Hematopoietic multipotent progenitor cell treated with erythropoietin and hydrocortisone succinate and interleukin-3 and kit ligand, for 6 days (in vitro differentiated cells): ENCODE measurements at places on chromosomes 2 and 18.

DNA sequence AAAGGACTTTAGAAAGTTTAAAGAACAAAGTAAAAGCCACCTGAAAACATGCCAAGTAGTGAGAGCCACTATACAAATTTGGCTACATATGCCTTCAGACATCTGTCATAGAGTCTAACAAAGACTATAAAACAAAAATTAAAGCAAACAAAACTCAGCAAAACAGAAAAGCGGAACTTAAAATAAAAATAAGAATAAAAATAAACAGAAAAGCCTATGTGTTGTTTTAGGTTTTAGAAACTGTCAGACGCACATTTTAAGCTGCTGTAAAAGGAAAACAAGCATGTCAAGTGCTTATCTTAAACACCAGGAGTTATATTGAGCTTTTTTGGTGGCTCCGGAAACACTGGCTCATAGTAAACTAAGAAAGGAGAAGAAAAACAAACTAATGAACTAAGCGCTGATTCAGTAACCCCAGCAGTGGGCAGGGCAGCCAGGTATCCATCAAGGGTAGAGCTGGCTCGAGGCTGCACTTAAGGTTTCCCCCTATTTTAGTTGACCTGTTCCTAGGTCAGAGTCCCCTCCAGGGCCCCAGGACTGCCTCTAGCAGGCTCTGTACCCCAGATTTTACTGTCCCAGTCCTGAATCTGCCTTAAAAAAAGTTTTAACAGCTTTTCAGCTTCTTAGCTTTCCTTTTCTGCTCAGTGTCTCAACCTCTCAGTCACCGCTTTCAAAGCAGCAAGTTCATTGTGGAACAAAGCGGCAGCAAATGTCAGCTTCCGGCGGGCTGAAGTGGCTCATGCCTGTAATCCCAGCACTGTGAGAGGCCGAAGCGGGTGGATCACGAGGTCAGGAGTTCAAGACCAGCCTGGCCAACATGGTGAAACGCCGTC, 15.4 kb upstream of the RMC1 start:
- DNase-seq, result peak; percentile 86

DNA sequence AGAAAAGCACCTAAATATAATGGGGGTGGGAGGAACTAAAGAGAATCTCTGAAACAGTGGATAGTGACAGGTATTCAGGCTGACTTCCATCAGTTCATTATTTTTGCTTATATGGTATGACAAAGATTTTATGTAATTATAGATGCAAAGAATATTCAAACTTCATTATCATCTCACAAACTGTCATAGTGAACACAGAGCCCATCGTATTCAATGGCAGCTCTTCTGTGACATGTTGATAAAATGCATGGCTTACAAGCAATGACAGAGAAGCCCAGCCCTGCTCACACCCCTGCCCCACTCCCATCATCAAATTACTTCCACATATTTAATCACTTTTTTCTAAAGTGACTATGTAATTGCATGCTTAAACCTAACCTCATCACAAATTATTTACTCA, 904.3 kb downstream of the LRP1B start:
- no peak for DNase-seq

DNA sequence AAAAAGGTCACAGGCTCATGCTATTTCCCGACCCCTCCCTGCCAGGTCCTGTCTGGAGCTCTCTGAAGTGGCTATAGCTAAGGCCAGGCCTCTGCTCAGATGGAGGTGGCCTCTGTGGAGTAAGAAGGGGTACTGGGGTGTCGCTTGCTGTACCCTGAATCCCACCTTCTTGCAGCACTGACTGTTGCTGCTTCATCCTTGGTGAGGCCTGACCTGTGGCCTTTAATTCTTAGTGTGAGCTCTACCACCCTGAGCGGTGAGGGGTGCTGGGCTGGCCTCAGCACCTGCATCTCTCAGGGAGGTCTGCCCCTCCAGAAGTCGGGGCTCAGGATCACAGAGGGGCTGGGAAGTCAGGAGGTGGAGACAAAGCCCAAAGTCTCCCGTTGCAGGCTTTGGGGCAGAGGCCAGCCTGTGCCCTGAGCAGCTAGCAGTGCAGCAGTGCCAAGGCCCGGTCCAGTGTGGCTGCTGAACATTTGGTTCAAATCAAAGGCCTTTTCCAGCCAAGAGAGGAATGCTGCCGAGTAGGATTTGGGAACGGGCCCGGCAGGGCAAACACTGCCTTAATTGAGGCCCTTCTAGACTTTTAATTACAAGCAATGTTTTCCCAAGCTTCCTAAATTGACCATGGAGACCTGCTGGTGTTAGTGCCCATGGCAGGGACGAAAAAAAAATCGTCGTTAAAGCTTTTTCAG, 133.5 kb upstream of the HAAO start:
- DNase-seq, result no peak

DNA sequence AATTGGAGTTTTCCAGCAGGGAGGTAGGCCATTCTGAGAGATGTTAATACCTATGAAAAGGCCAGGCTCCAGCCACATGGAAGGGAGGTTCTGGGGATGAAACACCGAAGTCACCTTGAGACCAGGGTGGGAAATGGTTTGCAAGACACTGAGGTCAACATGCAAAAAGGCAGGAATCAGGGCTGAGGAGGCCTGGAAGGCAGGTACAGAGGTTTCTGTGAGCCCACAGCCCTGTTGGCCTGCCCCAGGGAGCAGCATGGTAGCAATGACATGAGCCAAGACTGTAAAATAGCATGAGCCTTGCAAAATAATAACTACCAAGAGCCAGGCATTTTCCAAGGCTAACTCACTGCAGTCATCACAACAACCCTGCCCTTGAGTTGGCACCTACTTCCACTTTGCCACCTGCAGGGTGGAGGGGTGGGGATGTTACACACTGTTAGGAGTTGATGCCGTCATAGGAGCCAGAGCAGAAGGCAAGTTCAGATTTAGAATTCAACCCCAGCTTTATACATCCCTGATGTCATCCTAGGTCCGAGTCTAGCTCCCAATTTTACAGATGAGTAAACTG, 61.3 kb downstream of the ZBTB7C start:
- no peak for DNase-seq

- no peak for DNase-seq
Observed at GRCh38 chr2:221549143-221549542, 23.0 kb downstream of the EPHA4 start.

- DNase-seq, result no peak
Observed at GRCh38 chr2:31896293-31896692, 114.5 kb downstream of the MEMO1 start.

DNA sequence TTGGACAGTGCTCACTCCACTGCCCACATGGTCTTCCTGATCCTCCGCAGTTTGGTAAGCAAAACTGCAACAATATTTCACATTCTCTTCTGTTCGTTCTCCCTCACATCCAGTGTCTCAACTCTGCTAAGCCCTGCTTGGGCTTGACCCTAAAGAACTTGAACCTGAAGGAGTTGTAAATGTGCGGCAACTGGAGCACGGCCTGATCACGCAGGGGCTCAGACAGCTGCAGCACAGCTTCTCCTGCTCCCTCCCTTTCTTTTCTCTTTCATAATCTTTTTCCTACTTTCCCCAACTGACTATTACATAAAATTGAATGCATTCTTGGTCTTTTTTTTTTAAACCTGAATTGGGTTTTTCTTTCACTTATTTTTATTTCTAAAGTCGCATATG, 10.2 kb downstream of the CYRIA start:
- DNase-seq, result no peak

GRCh38 chr18:31801078-31801477, 40.4 kb upstream of the SLC25A52 start:
- DNase-seq, result no peak

- DNase-seq, result peak; percentile 54
Observed at GRCh38 chr2:5691985-5692529, at the start of gene SOX11. Gene SOX11 (plus strand): TSS chr2:5692384. CDS start chr2:5692722, 338 bp downstream.

GRCh38 chr2:205868773-205869333, 186.6 kb downstream of the NRP2 start:
- peak; percentile 56 for DNase-seq

DNA sequence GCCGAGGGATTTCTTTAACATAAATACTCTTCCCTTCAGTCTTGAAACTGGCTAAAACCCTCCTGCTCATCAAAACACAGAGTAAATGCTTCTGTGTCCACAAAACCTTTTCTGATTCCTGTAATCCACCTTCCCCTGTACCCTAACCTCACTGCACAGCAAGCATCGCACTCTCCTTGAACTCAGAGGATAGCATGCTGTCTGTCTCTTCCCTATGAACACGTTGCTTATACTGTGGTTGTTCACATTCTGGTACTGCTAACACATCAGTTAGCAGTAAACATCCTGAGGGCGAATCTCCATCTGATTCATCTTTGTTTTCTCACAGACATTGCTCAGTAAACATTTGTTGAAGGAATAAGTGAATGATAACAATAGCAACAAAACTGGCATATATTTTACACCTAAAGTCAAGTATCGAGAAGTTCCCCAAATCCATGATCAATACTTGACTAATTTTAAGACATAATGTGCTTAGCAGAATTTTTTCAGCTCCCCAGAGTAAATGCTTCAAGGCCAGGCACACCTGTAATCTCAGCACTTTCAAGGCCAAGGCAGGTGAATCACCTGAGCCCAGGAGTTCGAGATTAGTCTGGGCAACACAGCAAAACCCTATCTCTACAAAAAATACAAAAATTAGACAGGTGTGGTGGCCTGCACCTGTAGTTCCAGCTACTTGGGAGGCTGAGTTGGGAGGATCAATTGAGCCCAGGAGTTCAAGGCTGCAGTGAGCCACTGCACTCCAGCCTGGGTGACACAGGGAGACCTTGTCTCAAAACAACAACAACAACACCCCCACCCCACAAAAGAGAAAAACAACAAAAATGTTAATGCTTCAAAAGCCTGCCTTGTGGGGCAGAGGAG, 45.6 kb upstream of the LPIN2 start:
- no peak for DNase-seq

DNA sequence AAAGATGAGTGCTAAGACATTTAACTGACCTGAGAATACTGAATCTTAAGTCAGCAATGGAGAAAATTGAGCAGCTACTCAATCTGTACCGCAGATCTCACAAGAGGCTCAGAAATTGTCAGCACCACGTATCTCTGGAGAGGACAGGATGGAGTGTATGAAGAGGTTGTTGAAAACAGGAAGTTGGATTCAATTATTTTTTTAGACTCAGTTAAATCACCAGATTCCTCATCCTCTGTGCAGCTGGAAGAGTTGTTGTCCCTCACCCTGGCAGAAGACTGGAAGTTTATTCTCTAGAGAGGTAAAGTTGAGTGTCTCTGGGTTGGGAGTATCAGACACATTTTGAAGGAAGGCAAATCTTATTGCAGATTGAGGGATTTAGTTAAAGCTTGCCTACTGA, 114.9 kb upstream of the NT5C1B start:
- no peak for DNase-seq

DNA sequence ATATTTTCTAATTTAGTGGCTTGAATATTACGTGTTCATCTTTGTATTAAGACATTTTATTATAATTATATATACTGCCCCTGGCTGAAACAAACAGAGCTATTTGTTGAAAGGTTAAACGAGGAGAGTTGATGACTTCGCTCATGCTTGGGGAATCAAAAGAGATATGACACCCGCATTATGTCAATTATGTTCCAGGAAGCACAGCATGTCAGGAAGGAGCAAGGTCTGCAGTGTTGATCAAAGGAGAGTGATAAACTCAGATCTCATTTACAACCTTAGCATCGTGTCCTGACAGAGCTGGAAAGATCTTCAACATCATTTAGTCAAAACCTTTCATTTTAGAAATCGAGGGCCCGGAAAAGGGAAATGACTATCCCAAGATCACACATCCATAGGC, 510.1 kb downstream of the TDRD15 start:
- DNase-seq, result no peak

- DNase-seq, result no peak
Observed at GRCh38 chr2:196951973-196952372, 25.5 kb upstream of the PGAP1 start.

GRCh38 chr18:42024131-42024530, 69.1 kb downstream of the PIK3C3 start:
- no peak for DNase-seq

- peak; percentile 49 for DNase-seq
Observed at GRCh38 chr2:174138161-174138560, 110.2 kb downstream of the OLA1 start.

DNA sequence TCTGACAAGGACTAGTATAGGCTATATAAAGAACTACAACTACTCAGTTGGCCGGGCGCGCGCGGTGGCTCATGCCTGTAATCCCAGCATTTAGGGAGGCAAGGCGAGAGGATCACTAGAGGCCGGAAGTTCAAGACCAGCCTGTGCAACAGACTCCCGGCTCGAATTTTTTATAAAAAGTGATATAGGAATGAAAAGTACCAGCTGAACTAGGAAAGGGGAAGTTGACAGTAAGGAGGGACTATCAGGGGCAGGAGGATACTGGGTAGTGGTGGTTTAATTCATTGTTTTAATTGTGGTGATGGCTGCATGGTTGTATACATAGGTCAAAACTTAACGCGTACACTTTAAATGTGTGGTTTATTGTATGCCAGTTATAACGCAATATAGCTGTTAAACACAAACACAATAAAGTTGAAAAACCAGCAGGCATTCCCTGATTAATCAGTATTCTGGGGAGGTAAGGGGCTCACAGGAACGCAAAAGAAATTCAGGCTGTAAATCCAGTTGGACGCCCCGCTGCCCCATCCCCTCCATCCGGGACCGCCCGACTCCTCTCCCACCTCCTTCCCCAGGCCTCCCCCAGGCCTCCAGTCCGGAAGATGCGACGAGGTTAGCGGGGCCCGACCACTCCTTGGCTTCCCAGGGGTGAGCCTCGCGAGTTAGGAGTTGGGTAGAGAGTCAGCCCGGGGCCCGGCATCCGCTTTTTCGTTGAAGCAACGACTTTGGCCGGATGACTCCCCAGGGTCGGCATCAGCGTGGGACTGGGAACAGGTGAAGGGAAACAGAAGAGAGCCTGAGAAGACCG, 746 bp upstream of the POLR1B start:
- peak; percentile 86 for DNase-seq

- no peak for DNase-seq
Observed at GRCh38 chr2:190452433-190452832, 44.3 kb downstream of the MFSD6 start.

DNA sequence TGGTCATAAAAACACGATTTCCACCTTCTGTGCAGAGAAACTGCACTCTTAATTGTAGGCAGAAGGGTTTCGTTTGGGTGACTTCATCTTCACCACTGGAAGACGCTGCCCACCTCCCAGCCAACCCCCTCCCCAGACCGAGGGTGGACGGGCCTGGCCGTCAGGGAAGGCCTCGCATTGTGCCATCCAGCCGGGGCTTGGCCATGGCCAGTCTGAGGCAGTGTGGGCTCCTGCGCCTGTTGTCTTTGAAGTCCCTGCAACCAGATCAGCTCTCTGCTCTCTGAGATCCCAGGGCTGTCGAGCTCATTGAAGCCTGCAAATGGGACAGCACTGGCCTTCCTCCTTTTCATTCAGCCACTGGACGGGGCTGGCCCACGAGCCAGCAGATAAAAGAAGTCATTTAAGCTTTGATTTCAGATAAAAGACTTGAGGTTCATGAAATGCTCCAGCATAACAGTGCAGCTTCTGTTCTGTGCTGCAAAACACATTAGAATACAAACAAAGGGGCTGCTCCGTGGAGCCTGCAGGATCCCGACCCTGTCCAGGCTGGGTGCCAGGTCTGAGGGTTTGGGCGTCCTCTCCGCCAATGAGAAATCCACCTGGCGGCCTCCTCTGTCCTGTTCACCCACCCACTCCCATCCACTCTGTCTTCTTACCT, 253.5 kb downstream of the LDLRAD4 start:
- no peak for DNase-seq
